ACHN (cell line): ENCODE measurements at places on chromosomes 11 and 22.

DNA sequence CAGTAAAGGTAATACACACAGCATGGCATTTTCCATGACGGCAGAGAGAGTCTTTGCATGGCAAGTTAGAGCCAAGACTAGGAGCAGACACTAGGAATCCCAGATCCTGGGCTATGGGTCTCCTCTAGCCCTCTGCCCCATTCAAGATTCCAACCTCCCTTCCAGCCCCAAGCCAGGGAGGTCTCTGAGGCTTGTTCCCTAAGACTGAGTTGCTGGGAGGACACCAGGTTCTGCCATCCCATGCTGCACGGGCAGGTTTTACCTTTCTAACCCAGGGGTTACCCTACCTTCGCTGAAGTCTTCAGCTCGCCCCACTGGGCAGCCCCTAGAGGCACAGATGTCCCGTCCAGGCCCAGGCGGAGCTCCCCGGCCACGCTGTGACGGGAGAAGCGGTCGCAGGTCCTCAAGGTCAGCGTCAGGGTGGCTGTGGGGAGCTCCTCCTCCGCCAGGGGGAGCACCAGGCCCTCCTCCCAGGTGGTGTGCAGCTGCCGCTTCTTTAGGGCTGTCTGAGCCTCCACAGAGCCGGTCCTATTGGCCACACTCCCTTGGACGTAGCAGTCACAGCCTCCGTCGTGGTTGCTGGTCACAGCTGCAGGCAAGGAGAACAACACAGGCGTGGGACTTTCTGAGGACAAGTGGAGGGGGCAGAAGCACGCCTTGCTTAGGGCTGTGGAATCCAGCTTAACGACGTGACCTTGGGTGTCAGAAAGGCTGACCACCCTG lies 33.8 kb downstream of the SYT13 start:
- DNase-seq: peak; percentile 37

- peak; percentile 45 for DNase-seq
Measured at GRCh38 chr11:102312667-102313066, 4.6 kb upstream of the BIRC3 start.

GRCh38 chr11:67705264-67705663 lies 30.8 kb upstream of the ALDH3B2 start:
- no peak for DNase-seq

DNA sequence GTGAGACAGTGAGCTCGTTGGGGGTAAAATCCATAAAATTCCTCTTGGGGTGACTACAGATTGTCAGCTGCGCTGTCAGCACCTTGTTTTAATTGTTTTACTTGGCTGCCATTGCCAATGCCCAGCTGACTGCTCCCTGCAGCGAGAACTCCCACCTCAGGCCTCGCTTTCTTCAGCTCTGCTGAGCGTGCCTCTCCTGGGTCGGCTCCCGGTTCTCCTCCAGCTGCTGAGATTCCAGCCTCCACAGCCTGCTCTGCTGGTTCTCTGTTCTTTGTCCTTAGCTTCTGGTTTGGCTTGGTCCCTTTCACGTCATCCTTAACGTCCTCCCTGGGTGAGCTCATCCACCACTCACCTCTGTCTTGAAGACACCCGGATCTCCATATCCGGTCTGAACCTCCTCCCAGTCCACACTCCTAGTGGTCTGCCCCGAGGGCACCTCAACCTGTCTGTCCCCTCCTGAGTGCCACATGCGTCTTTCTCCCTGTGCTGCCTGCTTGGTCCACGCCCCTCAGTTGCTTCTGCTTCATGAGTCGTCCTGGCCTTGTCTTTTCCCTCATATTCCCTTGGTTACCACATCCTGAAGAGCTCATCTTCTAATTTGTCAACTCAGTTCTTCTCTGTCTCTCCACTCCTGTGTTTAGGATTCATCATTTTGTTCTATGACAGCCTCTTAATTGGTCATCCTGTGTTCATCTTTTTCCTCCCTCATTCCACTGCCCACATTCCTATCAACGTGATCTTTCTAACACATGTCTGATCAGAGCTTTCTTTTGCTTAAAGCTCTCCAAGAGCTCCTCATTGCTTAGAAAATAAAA lies 35.6 kb downstream of the BMAL1 start:
- no peak for DNase-seq

- no peak for DNase-seq
Measured at GRCh38 chr11:66691311-66691980, 13.8 kb upstream of the RBM4B start.

- DNase-seq: no peak
Measured at GRCh38 chr11:124190298-124191139, 7.4 kb downstream of the OR10D3 start.

- no peak for DNase-seq
Measured at GRCh38 chr11:95891423-95892170, 32.3 kb downstream of the MTMR2 start.

GRCh38 chr11:122170815-122171475 lies 54.9 kb upstream of the BLID start:
- DNase-seq: peak; percentile 47

- DNase-seq: no peak
Measured at GRCh38 chr22:34931026-34931425, 134.9 kb upstream of the ISX start.

- no peak for DNase-seq
Measured at GRCh38 chr22:28229566-28230485, 310.8 kb upstream of the PITPNB start.

DNA sequence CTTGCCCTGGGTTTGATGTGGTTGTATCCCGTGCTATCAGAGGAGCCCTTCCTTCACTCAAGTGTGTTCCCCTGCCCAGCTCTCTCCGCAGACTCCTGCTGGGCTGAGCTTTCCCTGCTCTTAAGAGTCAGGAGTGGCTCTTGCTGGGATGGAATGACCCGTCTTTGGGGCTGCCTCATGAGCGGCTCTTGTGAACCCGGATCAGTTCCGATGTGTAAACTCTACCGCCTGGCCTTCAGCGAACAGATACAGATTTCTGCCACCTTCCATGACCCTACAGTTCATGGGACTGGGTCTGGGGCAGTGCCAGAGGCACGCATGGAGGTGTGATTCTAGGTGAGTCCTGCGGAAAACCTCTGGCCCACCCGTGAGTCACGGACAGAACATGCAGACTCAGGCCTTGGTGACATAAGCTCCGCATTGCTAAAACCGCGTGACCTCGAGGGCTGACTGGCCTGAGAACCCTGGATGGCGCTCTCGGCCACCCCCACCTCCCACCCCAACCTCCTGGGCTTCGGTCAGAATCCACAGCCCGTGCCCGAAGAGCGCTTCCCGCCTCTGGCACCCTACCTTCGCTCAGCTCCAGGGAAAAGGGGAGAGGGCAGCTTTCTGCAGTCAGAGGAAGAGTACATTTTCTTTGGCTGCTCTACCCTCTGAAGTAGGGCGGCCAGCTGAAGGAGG lies 1.3 kb upstream of the ZBTB16 start:
- no peak for DNase-seq
